Inflammatory macrophage (primary cell): ENCODE measurements at places on chromosomes 3 and 15.

GRCh38 chr3:46925585-46925934 lies 48.0 kb downstream of the PTH1R start:
- no peak for DNase-seq

GRCh38 chr3:18862077-18862476 lies 286.2 kb upstream of the KCNH8 start:
- DNase-seq, result no peak

- DNase-seq, result no peak
Measured at GRCh38 chr3:51751287-51751686, 27.8 kb downstream of the IQCF6 start.

GRCh38 chr3:119245778-119246177 lies 5.1 kb upstream of the B4GALT4 start:
- DNase-seq, result no peak

- no peak for DNase-seq
Measured at GRCh38 chr3:58334013-58334321, 1.3 kb downstream of the PXK start.

GRCh38 chr15:52232327-52232726 lies 41.1 kb upstream of the GNB5 start:
- DNase-seq, result peak; percentile 24

DNA sequence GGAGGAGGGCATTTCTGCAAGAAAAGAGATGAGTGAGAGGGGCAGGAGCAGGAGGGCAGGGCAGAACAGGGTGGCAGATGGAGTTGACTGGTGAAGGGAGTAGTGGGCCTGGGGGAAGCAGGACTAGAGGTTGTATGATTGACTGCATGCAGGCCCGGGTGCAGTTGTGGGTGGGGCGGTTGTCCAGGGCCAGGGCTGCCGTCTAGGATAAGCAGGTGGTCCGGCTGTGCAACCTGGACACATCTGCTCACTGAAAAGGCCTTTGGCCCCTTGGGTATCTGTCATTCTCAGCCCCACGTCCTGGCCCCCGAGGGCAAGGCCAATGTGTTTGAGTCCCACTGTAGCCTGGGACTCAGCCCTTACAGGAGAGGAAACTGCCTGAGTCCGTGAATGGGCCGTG lies 25.4 kb downstream of the ALS2CL start:
- DNase-seq, result no peak

GRCh38 chr15:75982468-75982867 lies 29.8 kb downstream of the NRG4 start:
- DNase-seq, result no peak

DNA sequence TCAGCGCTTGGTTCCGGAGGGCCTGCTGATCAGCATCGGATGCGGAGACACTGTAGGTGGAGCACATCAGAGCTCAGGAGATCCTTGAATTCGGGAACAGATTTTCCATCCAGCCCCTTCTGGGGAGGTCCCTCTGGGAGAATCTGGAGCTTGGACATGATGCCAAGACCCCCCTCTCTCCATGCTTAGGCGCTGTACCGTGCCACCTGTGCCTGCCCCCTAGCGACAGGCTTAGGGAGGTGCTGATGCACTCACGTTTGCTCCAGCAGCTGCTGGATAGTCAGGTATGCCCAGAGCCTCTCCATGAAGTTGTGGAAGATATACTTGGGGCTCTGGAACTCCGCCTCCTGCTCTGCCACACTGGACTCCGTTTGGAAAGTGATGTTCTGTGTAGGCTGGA lies 9.7 kb downstream of the ITIH4 start:
- no peak for DNase-seq

GRCh38 chr3:53804697-53805462 lies 41.3 kb downstream of the CHDH start:
- no peak for DNase-seq

DNA sequence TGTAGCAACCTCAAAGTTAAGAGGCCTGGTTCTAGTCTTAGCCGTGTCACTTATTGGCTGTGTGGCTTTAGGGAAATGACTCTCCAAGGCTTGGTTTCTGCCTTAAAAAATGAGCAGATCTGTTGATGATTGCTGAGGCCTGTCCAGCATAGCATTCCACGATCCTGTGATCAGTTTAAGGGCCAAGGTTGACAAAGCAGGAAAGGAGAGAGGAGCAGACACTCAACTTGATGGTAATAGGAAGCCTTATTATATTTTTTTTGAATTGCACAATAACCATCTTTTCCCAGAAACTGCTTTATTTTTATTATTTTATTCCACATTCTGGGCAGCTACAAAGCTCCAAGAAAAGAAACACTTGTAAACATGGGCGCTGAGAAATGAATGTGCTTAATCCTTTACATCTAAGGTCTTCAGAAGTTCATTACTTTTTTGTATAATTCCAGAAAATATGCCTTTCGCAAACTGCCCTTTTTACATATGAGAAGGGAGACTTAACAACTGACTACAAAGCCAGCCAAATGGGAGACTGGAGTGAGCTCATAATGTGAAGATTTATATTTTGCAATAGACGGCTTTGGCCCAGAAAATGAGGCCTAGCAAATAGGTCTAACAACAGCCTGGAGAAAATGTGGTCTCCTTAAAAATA lies 241.0 kb downstream of the ATP8B4 start:
- no peak for DNase-seq

DNA sequence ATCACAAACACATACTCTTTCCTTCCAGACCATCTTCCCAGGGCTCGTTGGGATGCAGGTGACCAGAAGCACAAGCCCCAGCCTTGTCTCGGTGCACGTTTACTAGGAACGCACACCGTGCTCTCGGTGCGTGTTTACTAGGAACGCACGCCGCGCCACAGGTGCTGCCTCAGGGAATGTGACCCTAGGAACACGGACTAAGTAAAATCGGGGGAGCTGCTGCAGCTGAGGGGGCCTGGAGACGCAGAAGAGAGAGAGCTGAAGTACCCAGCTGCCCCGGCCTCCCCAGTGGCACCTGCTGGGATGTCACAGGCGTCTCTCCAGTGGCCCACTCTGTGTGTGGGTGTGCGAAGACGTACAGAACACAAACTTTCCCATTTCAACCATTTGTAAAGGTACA lies 91.0 kb upstream of the SNRPA1 start:
- no peak for DNase-seq

DNA sequence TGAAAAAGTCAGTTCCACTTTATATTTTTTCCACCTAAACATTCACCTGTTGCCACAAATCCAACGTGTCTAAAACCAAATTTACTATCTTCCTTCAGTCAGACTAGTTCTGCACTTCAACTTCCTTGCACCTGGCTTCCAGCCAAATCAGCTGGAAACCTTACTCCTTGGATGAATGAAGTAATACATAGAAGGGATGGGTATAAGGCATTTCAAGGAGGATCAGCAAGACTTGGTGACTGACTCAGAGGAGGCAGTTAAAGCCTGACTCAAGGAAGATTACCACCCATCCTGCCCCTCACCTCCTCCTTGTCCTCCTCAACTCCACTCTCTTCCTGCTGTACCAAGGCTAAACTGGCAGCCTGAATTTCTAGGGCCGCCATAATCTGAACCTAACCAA lies 37.1 kb downstream of the QTRT2 start:
- peak; percentile 2 for DNase-seq

DNA sequence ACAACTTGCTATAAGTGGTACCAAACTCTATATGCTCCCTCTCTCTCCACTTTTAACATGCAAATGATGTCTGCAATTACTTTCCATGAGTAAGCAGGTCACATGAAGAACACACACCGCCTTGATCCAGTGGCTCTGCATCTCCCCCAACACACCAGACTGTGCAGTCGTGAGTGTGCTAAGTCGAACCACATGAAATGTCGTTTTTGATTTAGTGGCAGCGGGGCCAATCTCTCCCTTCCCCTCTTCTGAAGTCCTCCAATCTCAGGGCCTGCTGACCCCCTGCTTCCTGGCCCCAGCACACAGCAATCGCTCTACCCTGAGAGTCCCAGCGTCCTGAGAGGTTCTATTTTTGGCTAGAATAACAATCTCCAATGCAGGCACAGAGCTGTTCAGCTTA lies 312.5 kb downstream of the SHQ1 start:
- DNase-seq, result peak; percentile 18

DNA sequence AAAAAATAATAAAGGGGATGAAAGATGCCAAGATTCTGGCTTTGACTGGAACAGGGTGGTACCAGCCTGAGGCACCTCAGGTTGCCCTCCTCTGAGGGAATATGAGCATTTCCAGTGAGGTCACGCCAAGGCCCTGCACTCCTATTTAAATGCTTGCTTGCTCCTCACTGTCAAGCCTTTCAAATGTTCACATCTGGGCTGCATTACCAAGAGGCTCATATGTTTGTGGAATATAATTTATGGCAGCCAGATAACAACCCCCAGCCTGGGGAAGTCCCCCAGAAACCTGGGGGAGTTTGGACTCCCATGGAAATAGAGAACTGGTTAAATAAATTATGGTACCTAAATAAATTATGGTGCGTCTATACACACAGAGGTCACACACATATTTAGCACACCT lies 88.4 kb downstream of the FRMD4B start:
- DNase-seq, result no peak

- peak; percentile 93 for DNase-seq
Measured at GRCh38 chr3:112813723-112814171, 32.9 kb downstream of the CD200R1L start.

GRCh38 chr3:30458376-30459171 lies 147.8 kb upstream of the TGFBR2 start:
- DNase-seq, result no peak

- DNase-seq, result no peak
Measured at GRCh38 chr3:35737934-35738706, 98.8 kb downstream of the ARPP21 start.

DNA sequence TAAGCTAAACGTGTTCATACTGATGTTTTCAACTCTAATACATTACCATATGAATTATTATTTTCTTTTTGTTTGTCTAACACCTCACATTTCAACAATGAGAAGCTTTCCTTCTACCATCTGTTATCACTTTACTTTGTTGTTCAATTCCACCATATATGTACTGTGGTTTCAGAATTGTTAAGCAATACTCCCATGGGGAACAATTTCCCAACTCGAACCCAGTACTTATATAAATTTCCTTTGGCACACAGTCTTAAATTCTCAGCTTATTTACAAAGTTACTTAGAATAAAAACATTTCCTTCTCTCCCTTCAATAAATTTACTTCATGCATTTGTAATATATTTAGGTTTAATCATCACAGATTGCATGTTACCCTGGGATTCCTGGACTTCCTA lies 1764.4 kb downstream of the OTOL1 start:
- no peak for DNase-seq

DNA sequence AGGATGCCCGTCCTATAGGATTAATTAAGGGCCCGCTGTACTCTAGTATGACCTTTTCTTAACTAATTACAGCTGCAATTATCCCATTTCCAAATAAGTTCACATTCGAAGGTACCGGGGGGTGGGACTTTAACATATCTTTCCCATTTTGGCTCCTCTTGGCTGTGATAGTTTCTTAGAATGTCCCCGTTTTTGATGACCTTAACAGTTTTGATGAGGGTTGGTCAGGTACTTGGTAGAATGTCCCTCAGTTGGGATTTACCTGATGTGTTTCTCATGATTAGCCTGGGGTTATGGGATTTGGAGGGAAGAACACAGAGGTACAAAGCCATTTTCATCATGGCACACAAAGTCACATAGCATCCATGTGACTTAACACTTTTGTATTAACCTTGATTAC lies 18.2 kb downstream of the RTP1 start:
- no peak for DNase-seq

DNA sequence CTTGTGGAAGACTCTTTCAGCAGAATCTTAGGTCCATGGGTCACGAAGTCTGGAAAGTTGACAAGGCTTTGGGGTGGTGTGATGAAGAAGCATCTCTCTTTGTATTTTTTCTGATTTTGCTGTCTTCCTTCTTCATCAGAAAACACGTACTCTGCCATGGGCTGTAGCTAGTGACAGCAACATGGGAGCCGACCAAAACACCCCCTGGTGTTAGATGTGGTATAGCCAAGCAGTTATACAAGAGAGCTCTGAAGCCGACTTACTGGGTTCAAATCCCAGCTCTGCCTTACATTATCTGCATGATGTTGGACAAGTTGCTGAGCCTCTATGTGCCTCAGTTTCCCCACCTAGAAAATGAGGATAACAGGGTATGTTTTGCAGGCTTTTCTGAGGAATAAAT lies 32.9 kb upstream of the LYZL4 start:
- DNase-seq, result no peak

DNA sequence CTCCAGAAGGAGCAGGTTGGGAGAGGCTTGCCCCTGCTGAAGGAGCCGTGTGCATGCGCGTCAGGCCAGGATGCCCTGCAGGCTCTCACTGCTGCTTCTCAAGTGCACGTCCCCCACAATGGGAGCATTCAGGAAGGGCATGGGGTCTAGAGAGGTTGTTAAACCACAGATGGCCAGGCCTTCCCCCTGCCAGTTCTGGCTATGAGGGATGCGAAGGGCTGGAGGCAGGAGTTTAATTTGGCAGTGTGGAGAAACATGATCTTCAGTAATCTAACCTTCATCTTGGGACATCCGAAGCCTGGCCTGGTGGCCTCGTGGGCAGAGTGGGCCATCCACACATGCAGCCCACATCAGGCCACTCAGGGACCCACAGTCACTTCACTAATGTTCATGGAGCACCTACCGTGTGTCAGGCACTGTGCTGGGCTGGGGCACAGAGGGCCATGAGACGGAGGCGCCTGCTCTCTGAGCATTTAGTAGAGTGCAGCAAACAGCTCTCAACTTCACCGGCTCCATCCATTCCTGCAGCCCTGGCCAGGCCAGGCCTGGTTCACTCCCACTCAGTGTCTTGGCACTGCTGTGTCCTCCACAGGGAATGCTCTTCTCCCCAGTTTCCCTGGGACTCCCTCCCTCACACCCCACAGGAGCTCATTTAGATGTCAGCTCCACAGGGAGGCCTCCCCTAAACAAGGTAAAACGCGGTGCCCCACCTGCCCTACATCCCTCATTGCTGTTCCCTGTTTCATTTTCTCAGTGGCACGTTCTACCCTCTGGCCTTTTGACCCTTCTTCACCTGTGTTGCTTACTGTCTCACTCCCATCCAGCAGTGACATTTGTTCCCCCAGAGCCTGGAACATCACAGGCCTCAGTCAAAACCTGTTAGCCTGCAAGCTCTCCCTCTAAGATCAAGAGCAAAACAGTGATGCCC lies 4.0 kb downstream of the CFAP100 start:
- no peak for DNase-seq

- DNase-seq, result no peak
Measured at GRCh38 chr3:138326866-138327595, 2.6 kb downstream of the NME9 start.

- no peak for DNase-seq
Measured at GRCh38 chr3:48596676-48597407, 1.7 kb upstream of the COL7A1 start.
